NCI-H2107 (cell line): ENCODE measurements at places on chromosomes 3 and 15.

DNA sequence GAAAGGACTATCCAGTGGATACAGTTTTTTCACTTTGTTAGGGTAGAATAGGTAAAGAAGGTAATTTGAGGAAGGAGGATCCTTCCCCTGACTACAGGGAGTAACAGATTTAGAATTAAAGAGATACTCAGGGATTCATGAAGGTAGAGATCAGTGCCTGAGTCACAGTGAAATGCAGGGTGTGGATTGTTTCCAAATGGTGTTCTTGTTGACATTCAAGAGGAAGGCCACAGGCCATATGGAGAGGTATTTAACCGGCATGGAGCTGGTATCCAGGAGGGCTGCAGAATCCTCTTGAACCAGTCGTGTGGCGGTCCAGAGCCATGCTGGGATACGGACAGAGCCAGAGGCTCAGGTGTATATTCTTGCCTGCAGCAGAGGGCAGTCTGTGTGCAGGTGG is 28.2 kb downstream of the GYG1 start:
- no peak for DNase-seq

GRCh38 chr3:150555859-150556436 is 9.4 kb downstream of the EIF2A start:
- DNase-seq = no peak

DNA sequence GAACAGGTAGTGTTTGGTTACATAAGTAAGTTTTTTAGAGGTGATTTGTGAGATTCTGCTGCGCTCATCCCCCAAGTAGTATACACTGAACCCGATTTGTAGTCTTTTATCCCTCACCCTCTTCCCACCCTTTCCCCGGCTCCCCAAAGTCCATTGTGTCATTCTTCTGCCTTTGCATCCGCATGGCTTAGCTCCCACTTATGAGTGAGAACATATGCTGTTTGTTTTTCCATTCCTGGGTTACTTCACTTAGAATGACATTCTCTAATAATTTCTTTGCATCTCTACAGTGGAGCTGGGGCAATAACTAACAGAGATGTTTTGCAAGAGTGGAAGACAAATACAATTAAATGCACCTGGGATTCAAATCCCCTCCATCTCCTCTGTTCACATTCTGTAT is 93.2 kb downstream of the TP63 start:
- DNase-seq = no peak

DNA sequence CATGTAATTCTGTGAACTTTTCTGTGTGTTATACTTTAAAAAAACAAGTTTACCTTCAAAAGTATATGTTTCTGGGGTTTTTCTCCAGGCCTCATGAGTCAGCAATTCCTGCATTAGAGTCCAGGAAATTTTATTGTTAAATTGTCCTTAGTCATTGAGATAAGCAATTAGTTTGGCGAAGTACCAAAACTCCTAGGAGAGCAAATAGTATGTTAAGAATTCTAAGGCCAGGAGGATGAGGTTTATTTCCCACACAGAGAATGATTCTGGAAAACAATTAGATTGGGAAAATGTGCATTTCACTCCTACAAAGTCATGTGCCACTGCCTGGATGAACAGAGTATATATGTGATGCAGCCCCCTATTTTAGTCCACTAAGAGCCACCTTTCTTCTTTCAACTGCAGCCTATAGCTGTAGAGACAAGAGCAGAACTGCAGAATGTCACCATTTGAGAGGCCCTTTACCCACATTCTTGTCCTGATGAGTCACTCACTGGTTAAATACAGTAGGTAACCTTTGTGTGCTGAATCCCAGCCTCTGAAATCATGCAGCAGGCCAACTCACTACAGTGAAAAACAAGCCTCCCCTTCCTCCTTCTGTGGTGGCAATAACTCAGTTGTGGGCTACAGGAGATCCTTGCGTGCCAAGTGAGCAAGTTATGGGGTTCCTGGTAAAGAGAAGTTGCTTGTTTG is 452.8 kb upstream of the THBS1 start:
- no peak for DNase-seq

- DNase-seq = no peak
Observed at GRCh38 chr3:9416139-9416780, 18.8 kb downstream of the SETD5 start.

DNA sequence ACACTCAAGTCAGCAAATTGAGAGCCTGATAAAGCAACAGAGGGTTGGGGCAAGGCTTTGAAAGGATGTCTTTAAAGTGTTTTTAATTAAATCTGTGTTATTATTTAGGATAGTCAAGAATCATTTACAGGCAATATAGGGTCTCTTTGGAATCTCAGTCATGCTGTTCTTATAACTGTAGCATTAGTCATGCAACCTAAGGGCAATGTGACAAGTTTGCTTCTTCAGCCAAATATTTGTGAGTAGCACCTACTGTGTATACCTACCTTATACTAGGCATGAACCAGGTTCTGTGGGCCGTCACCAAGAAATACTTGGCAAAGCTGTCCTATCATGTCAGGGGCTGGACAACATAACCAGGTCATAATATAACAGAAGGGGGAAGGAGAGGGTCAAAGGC is 184.6 kb upstream of the TRIM42 start:
- no peak for DNase-seq

- no peak for DNase-seq
Observed at GRCh38 chr3:47741925-47742324, 39.8 kb downstream of the SMARCC1 start.

DNA sequence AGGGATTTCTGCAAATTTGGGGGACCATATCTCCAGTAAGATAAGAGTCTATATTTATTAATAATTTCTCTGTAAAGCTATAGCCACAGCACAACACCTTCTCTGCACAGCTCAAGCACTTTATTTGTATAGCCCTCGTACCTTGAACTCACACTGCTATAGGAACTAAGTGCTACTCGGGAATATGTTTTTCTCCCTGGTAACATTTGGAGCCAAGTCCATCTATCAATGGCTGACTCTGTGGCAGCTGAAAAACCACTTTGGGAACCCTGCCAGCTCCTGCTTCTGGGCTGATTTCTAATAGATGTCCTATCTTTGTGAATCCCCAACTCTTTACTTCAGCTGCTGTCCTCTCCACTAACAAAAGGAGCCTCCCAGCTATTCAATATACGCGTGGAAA is 298.5 kb downstream of the GBE1 start:
- DNase-seq = no peak

- DNase-seq = no peak
Observed at GRCh38 chr3:49028298-49028672, 913 bp downstream of the IMPDH2 start.

- DNase-seq = no peak
Observed at GRCh38 chr3:104149154-104149553, 1217.6 kb upstream of the ALCAM start.

- DNase-seq = no peak
Observed at GRCh38 chr3:54188176-54188791, 65.9 kb downstream of the CACNA2D3 start.

DNA sequence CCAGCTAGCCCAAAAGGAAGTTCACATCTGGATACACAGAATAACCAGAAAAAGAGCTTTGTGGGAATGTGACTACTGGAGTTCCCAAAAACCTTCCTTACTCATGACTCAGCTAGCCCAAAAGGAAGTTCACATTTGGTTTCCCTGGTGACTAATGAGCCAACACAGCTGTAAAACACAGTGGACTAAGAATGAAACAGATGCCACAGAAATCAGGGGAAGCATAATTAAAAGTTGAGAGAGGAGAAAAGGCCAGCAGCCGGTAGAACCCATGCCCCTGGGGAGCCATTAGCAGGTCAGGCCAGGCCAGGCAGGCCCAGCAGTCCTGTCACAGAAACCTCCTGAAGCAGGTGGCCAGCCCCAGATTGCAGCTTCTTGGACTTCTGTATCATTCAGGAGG is 130.3 kb downstream of the GHSR start:
- no peak for DNase-seq

GRCh38 chr3:159130108-159130507 is 328.3 kb downstream of the MFSD1 start:
- DNase-seq = no peak

DNA sequence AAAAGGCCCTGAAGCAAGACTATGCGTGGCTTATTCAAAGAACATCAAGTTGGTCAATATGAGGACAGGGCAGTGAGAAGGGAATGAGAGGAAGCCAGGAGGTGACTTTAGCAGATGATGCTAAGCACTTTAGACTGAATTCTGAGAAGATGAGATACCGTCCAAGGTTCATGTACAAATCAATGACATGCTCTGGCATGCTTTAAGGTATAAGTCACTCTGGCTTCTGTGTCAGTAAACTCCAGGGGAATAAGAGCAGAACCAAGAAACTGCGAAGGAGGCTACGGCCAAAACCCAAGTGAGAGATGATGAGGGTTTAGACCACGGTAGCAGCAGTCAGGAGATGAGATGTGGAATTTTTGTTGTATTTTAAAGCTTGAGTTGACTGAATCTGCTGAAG is 8.9 kb upstream of the CCDC50 start:
- no peak for DNase-seq

DNA sequence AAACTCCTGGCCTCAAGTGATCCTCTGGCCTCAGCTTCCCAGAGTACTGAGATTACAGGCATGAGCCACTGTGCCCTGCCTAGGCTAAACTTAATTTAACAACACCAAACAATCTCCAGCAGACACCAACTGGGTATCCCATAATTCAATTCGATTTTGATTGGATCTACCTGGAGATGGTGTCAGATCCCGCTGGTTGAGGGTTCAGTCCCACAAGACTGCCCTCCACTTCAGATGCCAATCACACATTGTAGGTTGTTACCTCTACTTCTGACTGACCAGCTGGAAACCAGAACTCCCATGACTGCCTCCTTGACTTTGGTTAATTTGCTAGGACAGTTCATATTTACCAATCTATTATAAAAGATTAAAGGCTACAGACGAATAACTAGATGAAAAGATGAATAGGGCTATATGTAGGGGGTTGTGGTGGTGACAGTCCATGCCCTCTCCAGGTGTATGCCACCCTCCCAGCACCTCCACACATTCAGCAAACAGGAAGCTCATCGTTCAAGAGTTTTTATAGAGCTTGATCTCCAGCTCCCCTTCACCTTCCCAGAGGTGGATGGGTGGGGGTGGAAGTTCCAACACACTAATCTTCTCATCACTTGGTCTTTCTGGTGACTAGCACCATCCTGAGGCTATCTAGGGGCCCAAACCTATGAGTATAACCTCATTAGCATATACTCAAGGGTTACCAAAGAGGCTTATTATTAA is 9.3 kb downstream of the B2M start:
- DNase-seq = no peak

GRCh38 chr15:93466380-93466779 is 377.4 kb upstream of the RGMA start:
- DNase-seq = no peak

GRCh38 chr3:119781330-119782198 is at the start of gene NR1I2:
Gene NR1I2, plus strand, starts transcription at chr3:119782101.
- no peak for DNase-seq

- no peak for DNase-seq
Observed at GRCh38 chr3:37937156-37937555, 53.4 kb upstream of the VILL start.

DNA sequence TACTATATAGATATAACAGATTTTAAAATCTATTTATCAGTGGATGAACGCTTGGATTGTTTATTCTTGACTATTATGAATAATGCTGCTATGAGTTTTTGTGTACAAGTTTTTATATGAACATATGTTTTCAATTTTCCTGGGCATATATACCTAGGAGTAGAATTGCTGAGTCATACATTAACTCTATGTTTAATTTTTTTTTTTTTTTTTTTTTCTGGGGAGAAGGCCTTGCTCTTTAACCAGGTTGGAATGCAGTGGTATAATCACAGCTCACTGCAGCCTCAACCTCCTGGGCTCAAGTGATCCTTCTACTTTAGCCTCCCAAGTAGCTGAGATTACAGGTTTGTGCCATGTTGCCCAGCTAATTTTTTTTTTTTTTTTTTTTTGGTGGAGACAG is 9.1 kb downstream of the CIDEC start:
- no peak for DNase-seq

DNA sequence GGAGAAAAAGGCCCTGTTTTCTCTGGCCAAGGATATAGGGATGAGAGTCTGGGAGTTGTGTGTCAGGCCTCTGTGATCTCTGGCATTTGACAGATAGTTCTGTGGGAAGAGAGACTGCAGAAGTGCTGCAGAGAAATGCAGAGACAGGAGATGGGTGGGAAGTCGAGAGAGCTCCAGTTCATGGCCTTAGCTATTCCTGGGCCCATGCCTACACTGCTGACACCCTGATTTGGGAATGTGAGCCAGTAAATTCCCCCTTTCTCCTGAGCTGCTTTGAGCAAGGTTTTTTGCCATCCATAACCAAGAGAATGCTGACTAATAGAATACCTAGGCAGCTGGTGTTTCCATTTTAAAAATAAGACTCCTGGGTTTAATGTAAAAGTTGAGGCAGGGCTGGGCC is 59.3 kb downstream of the EBLN2 start:
- DNase-seq = no peak

GRCh38 chr3:173992416-173992815 is 594.9 kb downstream of the NLGN1 start:
- DNase-seq = no peak
